RPMI7951 (cell line): ENCODE measurements at places on chromosomes 3 and 15.

DNA sequence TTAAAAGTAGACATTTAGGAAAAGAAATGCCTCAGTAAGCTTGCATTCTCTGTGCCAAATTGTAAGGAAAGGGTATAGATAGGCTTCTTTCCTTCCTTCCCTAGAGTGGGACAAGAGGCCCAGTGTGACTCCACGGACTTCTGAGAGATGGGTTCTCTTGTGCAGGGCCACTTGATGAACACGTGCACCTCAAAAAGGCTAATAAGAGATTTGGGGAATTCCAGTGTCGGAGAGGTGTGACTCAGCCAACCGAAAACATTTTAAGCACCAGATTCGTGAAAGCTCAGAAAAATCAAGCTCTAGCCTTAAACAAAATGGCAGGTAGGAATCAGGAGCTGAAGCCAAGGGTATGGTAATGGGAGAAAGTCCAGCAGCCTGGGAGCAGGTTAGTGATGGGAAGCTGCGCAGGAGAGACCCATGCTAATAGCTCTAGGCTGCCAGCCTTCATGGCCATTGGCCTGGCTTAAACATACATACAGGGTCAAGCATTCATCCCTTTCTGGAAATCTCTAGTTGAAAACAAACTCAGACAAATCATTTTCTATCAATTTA, 56.2 kb downstream of the SV2B start:
- no peak for DNase-seq

- no peak for DNase-seq
These were observed 81.4 kb upstream of the LMOD3 start for GRCh38 chr3:69203631-69204314.

- peak; percentile 85 for DNase-seq
These were observed 201.5 kb upstream of the IL12A start for GRCh38 chr3:159787178-159787574.

- DNase-seq, result peak; percentile 59
These were observed at the start of gene GCHFR for GRCh38 chr15:40763801-40764628. TSS of gene GCHFR (plus strand) at chr15:40764068. CDS start at chr15:40764181, 113 bp downstream.

DNA sequence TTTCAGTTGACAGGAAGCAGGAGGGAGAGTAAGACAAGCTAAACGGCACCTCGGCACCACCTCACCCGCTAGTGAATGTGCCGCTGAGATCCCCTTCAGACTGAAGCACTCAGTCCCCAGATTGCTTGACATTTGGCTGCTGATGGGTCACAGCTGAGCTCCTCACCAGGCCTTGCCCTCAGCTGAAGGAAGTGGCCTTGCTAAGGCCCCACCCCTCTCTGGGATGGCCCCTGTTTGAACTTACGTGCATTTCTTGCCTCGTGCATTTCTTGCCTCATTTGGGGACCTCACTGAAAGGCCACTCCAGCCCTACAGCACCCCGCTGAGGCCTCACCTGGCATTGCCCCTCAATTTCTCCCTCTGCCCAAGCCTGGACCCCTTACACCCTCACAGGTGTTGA, 39.8 kb downstream of the EOGT start:
- DNase-seq, result no peak

- DNase-seq, result no peak
These were observed 63.3 kb upstream of the GATM start for GRCh38 chr15:45441686-45442085.

DNA sequence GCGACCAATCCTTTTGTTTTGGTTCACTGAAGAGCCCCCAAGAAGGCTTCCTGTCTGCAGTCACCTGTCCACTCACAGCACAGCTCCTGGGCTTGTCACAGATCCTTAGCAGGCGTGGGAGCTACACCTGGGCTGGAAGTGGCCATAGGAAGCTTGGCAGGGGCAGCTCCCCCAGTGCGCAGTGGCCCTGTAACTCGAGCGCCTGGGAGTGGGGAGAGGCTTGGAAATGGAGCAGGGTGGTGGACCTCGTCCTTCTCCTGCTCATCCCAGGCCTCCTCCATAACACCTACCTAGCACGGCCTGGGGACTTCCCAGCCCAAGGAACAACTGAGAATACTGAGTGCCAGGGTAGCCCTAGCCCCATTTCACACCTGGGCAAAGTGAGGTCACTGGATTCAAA, 19.3 kb upstream of the TGM5 start:
- no peak for DNase-seq

DNA sequence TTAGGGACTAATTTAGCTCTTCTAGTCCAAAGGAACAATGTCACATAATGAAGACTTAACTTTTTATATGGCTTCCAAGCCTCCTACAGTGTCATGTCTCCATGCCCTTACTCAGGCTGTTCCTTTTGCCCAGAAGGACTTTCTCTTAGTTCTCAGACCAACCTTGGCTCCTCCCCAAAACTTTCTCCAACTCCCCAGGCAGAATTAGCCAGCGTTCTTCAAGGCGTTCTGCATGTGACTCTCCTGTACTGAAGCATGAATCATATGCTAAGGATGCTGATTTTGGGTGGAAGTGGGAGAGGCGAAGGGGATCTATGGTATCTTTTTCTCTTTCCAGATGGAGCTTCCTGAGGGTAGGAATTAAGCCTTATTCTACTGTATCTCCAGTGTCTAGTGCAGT, 335.1 kb upstream of the ICE2 start:
- DNase-seq, result no peak
